Activated T-cell treated with anti-CD3 and anti-CD28 coated beads, Interleukin-2, amount 50 U/mL, for 4 hours (primary cell): ENCODE measurements at places on chromosomes 16 and 17. TPM values are rescaled to one million over a fixed set of nuclear protein-coding genes. Genes with fewer than 3 reads are reported as not detected.

SOST gene
- total RNA-seq, result not detected

PRSS36 gene
- 0.78 TPM for total RNA-seq

CA5A gene
- total RNA-seq, result not detected

SLFN13 gene
- total RNA-seq, result 4.3 TPM

TP53TG3B gene
- total RNA-seq, result not detected

MFAP4 gene
- total RNA-seq, result 0.30 TPM

TBC1D3I gene
- total RNA-seq, result not detected

ZDHHC1 gene
- 0.79 TPM for total RNA-seq

CA7 gene
- total RNA-seq, result 0.18 TPM

TMEM238L gene
- total RNA-seq, result not detected

CCDC92B gene
- not detected for total RNA-seq

SDR42E2 gene
- total RNA-seq, result not detected

NUP85 gene
- 137 TPM for total RNA-seq

ABCA8 gene
- 0.35 TPM for total RNA-seq

APOH gene
- 0.73 TPM for total RNA-seq

PKD1 gene
- total RNA-seq, result 100 TPM

ICAM2 gene
- 67.0 TPM for total RNA-seq

TPSG1 gene
- not detected for total RNA-seq

RDM1 gene
- not detected for total RNA-seq

CD300H gene
- total RNA-seq, result not detected

ALOX12 gene
- not detected for total RNA-seq

CCL1 gene
- total RNA-seq, result 3.6 TPM

KRTAP2-3 gene
- total RNA-seq, result not detected

HOXB7 gene
- total RNA-seq, result 0.18 TPM

SEPTIN1 gene
- total RNA-seq, result 152 TPM

SNF8 gene
- 170 TPM for total RNA-seq

IL17C gene
- total RNA-seq, result not detected

SCNN1G gene
- total RNA-seq, result not detected

PRSS33 gene
- 0.32 TPM for total RNA-seq

RGS11 gene
- not detected for total RNA-seq

SLC7A6 gene
- 103 TPM for total RNA-seq

OR2C1 gene
- not detected for total RNA-seq

EPOP gene
- 131 TPM for total RNA-seq
